Left colon (tissue), 2 donors: ENCODE measurements at places on chromosomes 11 and 22. TPM values are rescaled to one million over a fixed set of nuclear protein-coding genes. Genes with fewer than 3 reads are reported as not detected.

DNA sequence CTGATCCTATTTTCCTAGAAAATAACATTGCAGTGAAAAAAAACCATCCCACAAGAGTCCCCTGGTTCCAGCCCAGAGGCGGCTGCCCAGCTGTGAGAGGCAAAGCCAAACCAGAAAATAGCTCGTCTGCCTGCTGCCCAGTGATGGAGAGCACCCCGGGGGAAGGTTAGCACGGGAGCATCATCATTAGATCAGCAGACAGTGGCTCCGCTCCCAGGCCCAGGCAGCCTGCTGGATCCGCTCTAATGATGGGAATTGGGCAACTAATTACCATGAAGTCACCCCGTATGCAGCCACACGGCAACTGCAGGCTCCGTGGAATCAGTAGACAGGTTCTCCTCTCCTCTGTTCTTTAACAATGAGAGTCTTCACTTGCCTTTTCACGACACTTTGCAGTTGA lies 17.1 kb upstream of the B3GAT1 start:
- no peak for DNase-seq

- no peak for DNase-seq
Measured at GRCh38 chr11:116101902-116102301, 597.7 kb upstream of the CADM1 start.

DNA sequence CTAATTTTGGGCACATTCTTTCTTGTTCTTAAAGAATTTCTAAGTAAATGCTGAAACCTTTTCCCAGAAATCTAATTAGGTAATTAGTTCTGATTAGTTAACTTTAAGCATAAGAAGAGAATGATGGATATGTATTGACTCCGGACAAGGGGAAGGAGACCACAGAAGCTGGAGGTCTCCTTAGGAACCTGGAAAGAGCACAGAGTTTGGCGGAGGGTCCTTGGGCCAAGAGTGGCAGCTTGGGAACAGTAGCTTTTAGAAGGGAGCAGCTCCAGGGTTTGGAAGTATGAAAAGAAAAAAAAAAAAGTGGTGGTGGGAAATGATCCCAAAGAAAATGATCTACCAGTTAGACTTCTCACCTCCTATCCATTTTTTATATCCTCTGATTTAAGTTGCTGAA lies 42.7 kb downstream of the FAT3 start:
- no peak for DNase-seq

GRCh38 chr11:23973244-23973643 lies 523.6 kb upstream of the LUZP2 start:
- DNase-seq = no peak

DNA sequence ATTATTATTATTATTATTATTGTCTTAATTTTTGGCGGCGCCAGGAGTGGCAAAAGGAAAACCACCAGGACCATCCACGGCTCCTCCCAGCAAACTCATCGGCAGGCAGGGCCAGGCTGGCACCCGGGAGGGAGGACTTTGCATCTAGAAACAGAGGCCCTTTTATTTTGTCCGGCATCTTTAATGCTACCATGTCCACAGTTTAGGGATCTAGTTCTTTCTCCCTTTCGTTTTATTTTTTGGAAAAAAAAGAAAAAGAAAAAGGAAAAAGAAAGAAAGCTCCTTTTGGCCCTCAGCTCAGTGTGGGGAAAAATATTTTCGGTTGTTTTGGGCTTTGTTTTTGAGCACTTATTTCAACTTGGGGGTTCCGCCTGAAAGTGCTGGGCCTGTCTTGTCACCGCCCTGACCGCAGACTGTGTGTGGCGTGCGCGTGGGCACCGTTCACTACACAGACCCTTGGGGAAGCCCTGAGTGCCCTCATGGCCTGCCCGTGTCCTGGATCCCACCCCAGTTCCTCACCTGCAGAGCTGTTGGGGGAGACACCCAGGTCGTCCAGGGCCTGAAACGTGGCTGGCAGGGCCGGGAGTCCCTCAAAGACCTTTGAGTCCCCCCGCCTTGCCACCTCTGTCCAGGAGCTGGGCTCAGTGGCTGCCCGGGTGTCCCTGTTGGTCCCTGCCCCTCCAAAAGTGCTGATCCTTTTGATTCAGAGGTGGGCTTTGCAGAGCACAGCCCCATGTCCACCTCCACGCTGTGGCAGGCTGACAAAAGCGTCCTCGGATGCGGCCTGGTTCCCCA lies 69.1 kb upstream of the PPARA start:
- DNase-seq = peak; percentile 31

DNA sequence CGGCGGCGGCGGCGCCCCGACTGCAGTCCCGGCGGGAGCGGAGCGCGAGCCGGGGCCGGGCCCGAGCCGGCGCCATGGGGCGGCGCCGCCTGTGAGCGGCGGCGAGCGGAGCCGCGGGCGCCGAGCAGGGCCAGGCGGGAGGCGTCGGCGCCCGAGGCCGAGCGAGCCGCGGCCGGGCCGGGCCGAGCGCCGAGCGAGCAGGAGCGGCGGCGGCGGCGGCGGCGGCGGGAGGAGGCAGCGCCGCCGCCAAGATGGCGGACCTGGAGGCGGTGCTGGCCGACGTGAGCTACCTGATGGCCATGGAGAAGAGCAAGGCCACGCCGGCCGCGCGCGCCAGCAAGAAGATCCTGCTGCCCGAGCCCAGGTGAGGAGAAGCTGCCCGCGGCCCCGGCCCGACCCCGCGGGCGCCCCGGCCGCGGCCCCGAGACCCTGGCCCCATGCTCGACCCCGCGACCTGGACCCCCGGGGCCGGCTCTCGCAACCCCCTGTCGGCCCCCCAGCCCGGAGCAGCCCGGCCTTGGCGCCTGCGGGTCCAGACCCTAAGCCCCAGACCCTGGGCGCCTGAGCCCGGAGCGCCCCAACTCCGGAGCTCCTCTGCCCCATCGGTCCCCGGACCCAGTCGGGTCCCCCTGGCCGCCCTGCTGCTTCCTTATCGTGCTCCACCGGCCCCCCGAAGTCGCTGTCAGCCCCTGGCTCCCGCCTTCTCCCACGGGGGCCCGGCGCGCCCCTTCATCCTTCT lies at the start of gene GRK2:
TSS of gene GRK2 (plus strand) at position 25 of the 739 bp plus-strand sequence. CDS start at position 252, 227 bp downstream.
- DNase-seq = peak; percentile 44

DNA sequence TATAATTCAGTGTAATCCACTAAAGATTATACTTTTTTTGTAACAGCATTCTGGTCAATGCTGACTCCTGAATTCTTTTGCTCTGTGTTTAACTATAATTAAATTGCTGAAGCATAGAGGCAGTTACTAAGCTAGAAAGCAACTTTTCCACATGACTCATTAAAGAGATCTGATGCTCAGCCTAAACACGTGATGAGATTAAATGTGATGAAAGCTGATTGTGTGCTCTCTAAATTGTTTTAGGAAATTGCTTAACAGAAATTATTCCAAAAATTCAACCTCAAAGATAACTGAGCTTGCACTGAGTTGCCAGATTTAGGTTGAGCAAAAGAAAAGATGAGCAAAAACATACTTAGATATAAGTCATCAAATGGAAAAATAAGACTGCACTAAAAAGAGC lies 1033.6 kb downstream of the FAM181B start:
- no peak for DNase-seq

DNA sequence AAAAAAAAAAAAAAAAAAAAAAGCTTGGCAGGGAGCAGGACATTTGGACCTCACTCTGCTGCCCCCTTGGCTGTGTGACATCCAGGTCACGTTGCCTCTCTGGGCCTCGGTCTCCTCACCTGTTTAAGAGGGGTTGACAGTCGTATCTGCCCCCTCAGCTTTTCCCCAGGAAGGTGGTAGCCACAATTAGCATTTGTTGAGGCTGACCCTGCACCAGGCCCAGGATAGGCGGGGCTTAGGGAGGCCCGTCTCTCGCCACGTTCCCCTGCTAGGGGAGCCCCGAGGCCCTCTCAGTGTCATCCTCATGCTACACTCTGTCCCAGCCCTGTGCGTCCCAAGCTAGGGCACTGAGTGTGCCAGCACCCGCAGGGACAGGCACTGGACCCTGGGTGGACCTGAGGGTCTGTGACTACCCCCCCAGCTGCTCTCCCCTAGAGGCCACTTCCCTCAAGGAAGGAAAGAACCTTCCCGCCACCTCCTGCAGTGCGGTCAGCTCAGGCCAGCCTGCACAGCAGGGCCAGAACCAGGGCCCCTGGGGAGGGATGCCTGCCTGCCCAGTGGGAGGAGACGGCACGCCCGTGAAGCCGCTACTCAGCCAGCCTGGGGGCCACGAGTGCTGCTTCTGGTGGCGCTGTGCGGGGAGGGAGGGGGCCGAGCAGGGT lies 38.5 kb upstream of the PPARA start:
- no peak for DNase-seq

DNA sequence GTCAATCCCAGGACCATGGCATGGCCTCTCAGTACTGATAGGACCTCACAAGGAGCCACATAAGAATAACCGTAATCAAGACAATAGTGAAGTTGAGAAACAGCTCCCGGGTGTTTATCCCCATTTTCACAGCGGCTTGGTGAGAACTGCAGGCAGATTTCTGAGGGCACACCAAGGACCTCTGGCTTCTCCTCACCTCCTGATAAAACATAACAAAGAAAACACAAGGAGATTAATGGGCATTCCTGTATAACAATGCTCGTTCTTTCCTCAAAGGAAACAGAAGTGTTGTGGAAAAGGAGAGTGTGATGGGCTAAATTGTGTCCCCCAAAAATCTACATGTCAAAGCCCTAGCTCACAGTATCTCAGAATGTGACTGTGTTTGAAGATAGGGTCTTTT lies 4.0 kb downstream of the SLN start:
- no peak for DNase-seq

DNA sequence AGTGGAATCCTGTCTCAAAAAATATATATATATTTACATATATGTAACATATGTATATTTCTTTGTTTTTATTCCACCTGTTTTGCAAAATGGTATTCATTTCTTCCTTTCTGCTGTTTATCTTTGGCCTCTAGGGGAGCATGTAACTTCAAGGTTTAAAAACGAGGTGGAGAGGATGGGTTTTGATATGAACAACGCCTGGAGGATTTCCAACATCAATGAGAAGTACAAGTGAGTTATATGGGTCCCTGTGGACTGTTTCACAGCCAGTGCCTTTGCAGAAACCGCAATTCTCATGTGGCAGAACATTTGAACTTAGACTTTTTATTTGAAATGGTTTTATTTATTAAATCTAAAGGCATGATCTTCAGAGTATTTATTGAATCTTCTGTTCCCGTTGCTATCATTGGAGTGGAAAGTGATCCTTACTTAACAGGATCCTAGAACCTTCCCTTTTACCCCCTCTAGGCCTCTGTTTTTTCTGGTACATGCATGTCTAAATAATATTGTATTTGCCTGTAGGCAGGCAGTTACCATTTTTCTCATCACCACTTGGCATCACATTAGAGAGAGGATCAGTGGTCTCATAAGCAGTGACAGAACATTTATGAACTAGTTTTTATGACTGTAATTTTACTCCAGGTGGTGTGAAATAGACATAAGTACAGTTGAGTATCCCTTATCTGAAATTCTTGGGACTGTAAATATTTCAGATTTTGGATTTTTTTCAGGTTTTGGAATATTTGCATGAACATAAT lies 81.5 kb upstream of the HORMAD2 start:
- no peak for DNase-seq

DNA sequence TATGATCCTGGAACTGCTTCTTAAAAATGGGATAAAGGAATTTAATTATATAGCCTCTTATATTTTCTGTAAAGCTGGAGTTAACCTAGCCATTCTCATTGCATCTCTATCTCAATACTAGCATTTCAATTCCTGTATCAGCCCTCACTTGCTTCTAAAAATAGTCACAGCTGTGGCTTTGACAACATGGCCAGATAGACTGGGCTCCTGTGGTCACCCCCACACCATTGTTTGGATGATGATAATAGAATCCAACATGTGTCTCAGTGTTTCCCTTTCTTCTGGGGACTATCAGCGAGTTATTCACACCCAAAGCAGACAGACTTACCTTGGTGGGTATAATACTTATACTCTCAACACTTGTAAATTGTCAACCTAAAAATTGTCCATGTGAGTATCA lies 6.9 kb downstream of the VWA5A start:
- DNase-seq = no peak

DNA sequence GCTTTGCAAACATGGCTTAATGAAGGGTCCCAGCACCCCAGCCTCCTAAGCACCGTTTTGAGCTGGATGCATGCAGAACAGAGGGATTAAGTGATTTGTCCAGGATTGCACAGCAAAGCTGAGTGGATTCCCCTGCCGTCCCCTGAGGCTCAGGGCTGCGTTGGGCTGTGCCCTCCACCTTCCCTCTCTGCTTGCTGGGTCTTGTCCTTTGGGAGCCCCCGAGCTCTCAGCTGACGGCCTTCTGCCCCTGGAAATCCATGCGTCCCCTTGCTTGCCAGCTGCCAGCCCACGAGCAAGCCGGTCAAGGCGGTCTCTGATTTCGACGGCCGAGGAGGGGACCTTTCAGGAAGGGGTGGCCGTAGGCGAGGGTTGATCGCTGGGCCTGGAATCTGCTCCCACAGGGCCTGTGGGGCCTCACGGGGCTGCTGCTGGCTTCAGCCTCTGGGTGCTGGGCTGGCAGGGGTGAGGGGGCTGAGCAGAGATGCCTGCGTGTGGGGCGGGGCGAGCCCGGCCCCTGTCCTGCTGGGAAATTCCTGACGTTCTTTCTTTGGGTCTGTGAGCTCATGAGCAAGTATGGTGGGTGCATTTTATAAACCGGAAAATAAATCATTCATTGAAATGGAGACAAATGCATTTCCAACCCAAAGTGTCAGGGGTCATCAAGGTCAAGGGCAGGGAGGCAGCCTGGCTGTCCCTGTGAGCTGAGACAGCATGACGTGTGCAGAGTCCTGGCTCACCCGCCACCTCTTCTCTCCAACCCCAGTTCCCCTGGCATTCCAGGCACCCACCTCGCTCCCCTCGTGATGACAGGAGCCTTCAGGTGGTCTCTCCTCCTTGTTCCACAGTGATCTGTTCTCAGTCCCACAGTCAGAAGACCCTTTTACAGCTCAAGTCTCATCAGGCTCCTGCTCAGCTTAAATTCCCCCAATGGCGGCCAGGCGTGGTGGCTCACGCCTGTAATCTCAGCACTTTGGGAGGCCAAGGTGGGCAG lies 28.1 kb downstream of the FGF4 start:
- no peak for DNase-seq

DNA sequence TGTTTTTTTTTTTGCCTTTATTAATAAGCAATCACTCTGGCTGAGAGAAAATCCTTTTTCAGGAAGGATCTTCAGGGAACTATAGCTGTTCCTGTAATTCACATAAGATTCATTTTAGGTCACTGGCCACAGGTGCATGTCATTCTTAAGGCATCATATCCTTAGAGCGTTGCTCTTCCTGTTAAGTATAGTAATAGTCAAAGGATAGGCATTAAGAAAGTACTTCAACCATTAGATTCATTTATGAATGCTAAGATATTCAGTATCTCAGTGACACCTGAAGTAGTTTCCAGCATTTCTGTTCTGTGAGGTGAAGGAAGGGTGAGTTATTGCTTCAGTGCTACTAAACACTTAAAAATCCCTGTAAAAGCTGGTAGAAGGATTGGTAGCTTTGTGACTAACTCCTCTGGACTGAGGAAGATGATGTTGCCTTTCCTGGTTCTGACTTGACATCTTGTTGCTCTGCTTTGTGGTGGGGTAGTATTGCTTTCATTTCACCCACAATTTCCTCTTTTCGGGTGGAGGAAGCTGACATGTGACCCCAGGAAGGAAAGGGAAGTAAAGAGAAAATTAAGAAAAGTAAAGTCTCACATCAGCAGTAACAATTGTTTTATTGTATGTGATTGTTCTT lies 34.7 kb downstream of the RNF169 start:
- DNase-seq = no peak

Gene UPB1
- not detected for total RNA-seq

Gene SLC25A18
- not detected for total RNA-seq

Gene DDTL
- total RNA-seq = not detected

Gene MPZL3
- total RNA-seq = 12.8 TPM

Gene VPREB1
- total RNA-seq = not detected
